Placental epithelial cell (primary cell): ENCODE measurements at places on chromosomes 5 and 9. TPM values are rescaled to one million over a fixed set of nuclear protein-coding genes. Genes with fewer than 3 reads are reported as not detected.

Gene TCF7
- 0.76 and 2.4 TPM in 2 replicates for total RNA-seq

Gene CARD6
- total RNA-seq, result under 0.01 and 0.43 TPM in 2 replicates

Gene ANKRD31
- 0.39 and 0.43 TPM in 2 replicates for total RNA-seq

Gene DPYSL3
- 89.5 and 142 TPM in 2 replicates for total RNA-seq

Gene FOXI1
- total RNA-seq, result not detected in 2 replicates

Gene FLT4
- under 0.01 TPM in 2 replicates for total RNA-seq

Gene FRRS1L
- under 0.01 TPM in 1 of 2 replicates, not detected in the other for total RNA-seq

Gene STOML2
- 110 and 182 TPM in 2 replicates for total RNA-seq

Gene POLE3
- total RNA-seq, result 30.6 and 39.4 TPM in 2 replicates

Gene B4GALT1
- 50.6 and 88.9 TPM in 2 replicates for total RNA-seq

Gene C5orf63
- total RNA-seq, result 3.9 and 6.0 TPM in 2 replicates

Gene PCDHA12
- total RNA-seq, result under 0.01 and 0.11 TPM in 2 replicates

Gene LSM11
- 5.0 and 7.1 TPM in 2 replicates for total RNA-seq

Gene JAKMIP2
- total RNA-seq, result not detected in 2 replicates

Gene OTP
- not detected in 2 replicates for total RNA-seq

Gene OR1Q1
- not detected in 2 replicates for total RNA-seq

Gene GAS1
- 2.5 and 13.7 TPM in 2 replicates for total RNA-seq

Gene TAF11L5
- 0.39 TPM in 1 of 2 replicates, not detected in the other for total RNA-seq

Gene ARSI
- total RNA-seq, result 9.4 and 12.5 TPM in 2 replicates

Gene TLE1
- 117 and 140 TPM in 2 replicates for total RNA-seq
